AG10803 (cell line): ENCODE measurements at places on chromosomes 5 and 9.
A peak's percentile ranks its signal among the peaks of the same experiment; 100 is the strongest.

DNA sequence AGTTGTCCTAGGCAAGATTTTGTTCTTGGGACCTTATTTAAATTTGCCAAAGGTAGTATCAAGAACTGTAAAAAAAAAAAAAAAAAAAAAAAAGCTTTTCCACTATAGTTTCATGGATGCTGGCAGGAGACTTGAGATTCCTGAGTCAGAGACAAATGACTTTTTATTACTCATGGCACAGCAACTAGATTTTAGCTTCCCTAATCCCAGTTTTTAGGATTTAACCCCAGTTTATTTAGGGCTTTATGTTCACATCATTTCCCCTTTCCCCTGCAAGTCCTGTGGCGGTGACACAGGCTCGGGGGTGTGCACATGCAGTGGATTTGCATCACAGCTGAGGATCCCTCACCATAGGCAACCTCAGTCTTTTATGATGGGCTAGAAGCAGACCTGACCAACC lies 144.9 kb downstream of the GOLPH3 start:
- DNase-seq: peak; percentile 49

DNA sequence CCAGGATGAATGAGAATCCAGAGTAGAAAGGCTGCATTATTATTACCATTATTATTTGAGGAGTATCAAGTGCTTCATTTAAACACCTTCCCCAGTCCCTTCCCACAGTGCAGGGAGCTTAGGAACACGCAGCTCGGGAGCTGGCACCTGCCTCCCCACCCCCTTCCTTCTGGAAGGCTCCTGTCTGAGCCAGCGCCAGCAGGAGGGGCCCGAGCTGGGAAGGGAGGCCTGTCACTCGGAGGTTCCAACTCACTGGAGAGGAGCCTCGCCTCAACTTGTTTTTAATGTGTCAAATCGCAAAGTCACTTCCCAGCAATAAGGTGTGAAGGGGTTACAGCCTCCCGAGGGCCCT lies 156.4 kb upstream of the IRX4 start:
- DNase-seq: no peak

- peak; percentile 15 for DNase-seq
Measured at GRCh38 chr5:93717162-93717561, 24.2 kb downstream of the POU5F2 start.

DNA sequence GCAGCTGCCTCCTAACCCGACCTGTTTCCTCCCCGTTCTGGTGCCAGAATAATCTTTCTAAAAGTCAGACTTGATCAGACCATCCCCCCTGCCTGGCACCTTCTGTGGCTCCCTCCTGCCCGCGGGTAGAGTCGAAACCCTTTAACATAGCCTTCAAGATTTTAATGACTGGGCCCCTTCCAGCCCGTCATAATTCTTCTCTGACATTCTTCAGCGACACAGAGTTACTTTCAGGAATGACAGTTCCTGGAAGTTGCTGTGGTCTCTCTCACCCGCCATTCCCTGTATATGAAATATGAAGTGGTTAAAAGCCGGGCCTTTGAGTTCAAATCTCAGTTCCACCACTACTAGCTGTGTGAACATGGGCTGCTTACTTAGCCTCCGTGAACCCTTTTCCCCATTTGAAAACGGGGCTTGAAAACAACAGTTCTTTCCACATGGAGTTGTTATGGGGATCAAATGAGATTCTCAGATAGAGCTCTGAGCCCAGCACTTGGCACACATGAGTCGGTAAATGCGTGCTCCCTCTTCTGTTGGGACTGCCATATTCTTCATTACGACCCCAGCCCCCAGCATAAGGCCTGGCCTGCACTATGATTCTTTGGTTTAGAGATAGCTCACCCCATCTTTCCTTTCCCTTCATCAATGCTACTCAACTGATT lies 737 bp downstream of the NANS start:
- peak; percentile 19 for DNase-seq

GRCh38 chr9:35342221-35342958 lies 147.5 kb upstream of the RUSC2 start:
- DNase-seq: peak; percentile 50

- peak; percentile 78 for DNase-seq
Measured at GRCh38 chr5:31408814-31409213, 123.1 kb downstream of the DROSHA start.

GRCh38 chr9:107717529-107718314 lies 228.2 kb upstream of the KLF4 start:
- DNase-seq: no peak

- DNase-seq: peak; percentile 49
Measured at GRCh38 chr5:167820101-167820990, 471.1 kb upstream of the WWC1 start.

DNA sequence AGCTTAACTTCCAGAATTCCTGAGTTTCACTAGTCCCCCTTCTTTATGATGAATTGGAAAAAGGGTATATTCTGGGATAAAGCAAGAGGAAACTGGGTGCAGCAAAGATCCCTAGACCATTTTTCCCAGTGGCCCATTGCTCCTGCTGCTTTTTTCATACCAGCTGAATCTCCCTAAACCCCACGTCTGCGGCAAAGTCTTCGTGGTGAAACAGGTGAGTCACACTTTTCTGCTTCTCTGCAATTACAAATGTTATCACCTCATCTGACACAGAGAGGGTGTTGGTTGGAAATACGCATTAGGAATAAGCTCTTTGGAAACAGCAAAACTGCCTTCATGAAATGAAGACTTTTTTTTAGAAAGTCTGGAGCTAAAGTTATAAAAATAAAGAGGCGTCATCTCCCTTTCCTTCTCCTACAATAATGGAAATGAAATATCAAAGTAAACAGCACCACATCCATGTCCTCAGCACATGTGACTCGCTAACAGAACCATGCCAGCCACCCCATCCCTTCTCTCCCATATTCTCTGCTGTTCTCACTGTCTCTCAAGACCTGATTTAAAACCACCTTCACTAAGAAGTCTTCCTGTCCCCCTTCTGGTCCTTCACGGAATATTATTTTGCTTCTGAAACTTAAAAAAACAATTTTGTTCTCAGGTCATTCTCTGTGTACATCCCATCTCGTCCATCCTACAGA lies 39.5 kb upstream of the GLRX start:
- DNase-seq: peak; percentile 72

- no peak for DNase-seq
Measured at GRCh38 chr5:131974016-131974415, 28.6 kb upstream of the MEIKIN start.

GRCh38 chr9:78582821-78583220 lies 285.9 kb downstream of the PSAT1 start:
- DNase-seq: no peak

- peak; percentile 99 for DNase-seq
Measured at GRCh38 chr9:127561491-127562278, 50.4 kb upstream of the STXBP1 start.

DNA sequence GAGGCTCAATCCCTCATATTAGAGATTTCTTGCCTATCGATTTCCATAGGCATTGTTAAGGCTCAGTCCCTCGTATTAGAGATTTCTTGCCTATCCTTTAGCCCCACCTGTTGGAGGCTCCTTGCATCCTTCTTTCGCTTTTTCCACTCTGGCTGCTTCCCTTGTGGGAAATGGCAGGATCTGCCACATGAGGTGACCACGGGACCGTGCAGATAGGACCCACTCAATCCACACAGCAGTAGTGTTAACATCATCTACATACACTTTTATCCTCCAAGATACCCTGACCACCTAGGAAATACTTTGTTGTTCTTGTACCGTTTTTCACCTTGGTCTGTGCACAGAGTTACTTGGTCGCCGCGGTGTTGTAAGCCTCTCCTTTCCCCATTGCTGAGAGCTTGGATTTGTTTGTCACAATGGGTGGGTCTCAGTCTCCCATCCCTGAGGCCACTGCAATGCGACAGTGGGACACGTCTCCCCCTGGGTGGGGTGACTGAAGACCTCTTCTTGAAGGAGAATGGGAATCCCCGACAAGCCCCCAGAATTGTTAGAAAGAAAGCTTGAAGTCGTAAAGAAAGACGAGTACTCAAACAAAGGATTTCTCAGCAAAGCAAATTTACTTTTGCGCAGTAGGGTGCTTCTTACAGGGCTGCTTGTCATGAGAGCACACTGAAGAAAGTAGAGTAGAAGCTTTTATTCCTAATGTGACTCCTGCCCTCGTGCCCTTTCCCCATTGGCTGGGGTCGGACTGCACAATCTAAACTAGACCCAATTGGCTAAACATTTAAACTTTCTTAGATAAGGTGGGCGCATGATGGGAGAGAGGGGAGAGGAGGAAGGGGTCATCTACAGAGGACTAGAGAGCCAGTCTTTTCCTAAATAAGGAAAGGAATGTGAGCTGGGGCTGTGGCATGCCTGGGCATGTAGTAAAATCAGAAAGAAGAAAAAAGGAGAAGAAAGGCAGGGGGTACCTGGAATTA lies 19.8 kb downstream of the IFT74 start:
- DNase-seq: peak; percentile 43

GRCh38 chr9:8907868-8908267 lies 1108.3 kb upstream of the DMAC1 start:
- DNase-seq: no peak
